ENCODE measurements at places on chromosomes 4 and X.

GRCh38 chr4:98433691-98434090 lies 172.5 kb downstream of the RAP1GDS1 start:
- DNase-seq, result no peak

GRCh38 chrX:155819525-155819924 lies 61.6 kb upstream of the VAMP7 start:
- no peak for DNase-seq

DNA sequence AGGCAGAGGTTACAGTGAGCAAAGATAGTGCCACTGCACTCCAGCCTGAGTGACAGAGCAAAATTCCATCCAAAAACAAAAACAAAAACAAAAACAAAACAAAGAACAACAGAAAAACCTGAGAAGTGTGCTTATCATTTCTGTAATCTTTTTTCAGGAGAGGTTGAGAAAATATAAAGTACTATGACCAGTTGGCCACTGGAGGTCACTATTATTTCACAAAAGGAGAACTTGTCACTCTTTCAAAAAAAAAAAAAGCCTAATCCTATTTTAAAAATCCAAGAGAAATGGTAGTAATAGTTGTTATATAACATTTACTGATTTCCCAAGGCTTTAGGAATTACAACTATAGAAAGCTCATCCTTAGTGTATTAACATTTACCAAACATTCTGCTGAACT lies 24.9 kb upstream of the RNF150 start:
- DNase-seq, result no peak

DNA sequence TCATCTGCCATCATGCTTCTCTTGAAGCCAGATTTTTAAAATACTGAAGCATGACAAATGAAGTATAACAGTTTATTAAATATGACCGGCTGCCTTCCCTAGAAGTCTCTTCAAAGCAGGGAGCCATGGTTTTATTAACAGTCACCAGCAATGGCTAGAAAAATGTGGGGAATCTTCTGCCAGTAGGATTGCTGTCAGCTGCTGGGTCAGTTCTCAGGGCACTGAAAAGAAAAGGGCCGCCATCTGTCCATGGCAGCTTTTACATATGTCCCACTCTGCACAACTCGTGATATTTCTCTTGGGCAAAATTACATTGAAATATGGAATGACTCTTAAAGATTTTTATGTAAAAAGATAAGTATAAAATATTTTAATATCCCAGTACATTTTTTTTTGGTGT lies 2.8 kb downstream of the CCNG2 start:
- no peak for DNase-seq

DNA sequence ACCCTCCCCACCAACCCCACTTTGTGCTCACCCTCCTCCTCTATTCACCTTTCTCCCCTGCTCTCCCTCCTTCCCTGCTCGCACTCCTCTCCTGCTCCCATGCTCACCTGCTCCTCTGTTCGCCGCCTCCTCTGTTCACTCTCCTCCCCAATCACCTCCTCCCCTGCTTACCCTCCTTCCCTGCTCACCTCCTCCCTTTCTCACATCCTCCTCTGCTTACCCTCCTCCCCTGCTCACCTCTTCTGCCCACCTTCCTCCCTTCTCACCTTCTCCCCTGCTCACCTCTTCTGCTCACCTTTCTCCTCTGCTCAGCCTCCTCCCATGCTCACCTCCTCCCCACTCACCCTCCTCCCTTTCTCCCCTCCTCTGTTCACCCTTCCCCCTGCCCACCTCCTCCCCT lies 357.2 kb downstream of the UNC5C start:
- no peak for DNase-seq

GRCh38 chr4:83780053-83780733 lies 244.3 kb downstream of the GPAT3 start:
- no peak for DNase-seq
